Calu3 (cell line): ENCODE measurements at places on chromosomes 5 and 9. TPM values are rescaled to one million over a fixed set of nuclear protein-coding genes. Genes with fewer than 3 reads are reported as not detected.
A peak's percentile ranks its signal among the peaks of the same experiment; 100 is the strongest.

- no peak overlapping the region for H3K27ac ChIP-seq
- H3K36me3 ChIP-seq = no peaks in the 10 kb centered on the region
- H3K4me1 ChIP-seq = no peaks in the 10 kb centered on the region
- DNase-seq = no peak
- no peak overlapping the region for H3K4me3 ChIP-seq
Observed at GRCh38 chr9:1598270-1598669, 416.9 kb upstream of the SMARCA2 start.

GRCh38 chr9:137575364-137575715, 3.4 kb downstream of the DPH7 start:
- no peaks in the 10 kb centered on the region for H3K27me3 ChIP-seq
- H3K27ac ChIP-seq = no peak overlapping the region
- peaks cover 7% of the 10 kb centered on the region for H3K4me1 ChIP-seq
- no peak for DNase-seq
- no peak overlapping the region for H3K4me3 ChIP-seq
- peaks cover 49% of the 10 kb centered on the region for H3K36me3 ChIP-seq

DNA sequence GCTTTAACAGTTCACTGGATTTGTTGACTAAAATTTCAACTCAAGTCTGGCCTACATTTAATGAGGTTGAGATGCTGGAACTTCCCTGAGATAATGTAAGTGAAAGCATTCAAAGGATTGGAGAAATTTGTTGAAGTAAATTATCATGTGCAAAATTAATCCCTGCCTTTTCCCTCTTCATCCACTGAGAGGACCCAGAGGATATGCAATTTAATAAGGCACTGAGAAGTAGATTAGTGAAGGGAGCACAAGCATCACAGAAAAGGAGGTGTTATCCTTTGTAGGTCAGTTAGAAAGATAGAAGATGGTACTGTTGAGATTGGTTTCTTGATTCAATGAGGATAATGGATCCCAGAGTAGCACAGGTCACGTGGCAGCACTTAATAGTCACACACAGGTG, 42.6 kb upstream of the ANKRD31 start:
- H3K27me3 ChIP-seq = no peaks in the 10 kb centered on the region
- H3K27ac ChIP-seq = no peak overlapping the region
- peaks cover 8% of the 10 kb centered on the region for H3K4me1 ChIP-seq
- no peak overlapping the region for H3K4me3 ChIP-seq
- H3K36me3 ChIP-seq = no peaks in the 10 kb centered on the region

DNA sequence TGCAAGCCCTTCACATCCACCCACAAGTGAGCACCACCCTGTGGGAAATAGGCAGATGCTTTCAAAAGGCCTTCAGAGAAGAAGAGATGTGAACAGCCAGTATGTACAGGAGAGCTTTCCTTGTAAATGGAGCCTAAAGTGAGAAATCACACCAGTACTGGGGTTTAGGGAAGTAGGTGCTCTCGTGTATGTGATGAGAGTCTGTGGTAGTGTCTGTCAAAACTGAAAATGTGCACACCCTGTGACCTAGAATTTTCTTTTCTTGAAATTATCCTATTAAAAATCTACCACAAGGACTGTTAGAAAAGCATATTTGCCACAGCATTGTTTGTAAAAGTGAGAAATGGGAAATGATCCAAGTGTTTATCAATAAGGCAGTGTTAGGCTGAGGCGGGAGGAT, 16.6 kb downstream of the OTULINL start:
- no peaks in the 10 kb centered on the region for H3K36me3 ChIP-seq
- no peak for DNase-seq
- H3K4me1 ChIP-seq = no peaks in the 10 kb centered on the region

DNA sequence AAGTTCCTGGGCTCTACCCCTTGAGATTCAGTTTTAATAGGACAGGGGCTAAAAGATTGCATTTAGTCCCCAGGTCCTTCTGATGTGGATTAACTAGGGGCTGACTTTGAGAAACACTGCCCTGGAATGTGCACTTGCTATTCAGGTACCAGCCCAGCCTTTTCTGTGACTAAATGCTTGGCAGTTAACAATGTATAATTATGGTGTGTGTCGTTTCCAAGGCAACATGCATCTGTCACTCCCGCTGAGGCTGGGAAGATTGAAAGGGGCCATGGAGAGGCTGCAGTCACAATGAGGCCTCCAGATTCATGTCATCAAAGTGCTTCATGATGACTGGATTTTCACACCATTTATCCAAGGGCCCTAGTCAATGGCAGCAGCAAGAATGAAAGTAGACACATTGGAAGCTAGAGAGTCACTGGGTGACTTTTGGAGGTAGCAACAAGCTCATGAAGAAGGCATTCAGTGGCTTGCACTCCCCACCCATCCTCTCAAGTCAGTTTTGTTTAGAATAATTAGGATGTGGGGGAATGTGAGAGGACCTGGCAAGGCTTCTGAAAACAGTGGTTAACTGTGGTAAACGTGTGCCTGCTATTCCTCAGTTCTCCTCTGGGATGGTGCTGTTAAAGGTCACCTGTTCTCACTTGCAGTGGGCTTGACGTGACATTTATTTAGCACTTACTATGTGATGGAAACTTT, 28.3 kb downstream of the RAI14 start:
- H3K4me3 ChIP-seq = no peak overlapping the region
- peaks cover 22% of the 10 kb centered on the region for H3K36me3 ChIP-seq
- peaks cover 65% of the 10 kb centered on the region for H3K4me1 ChIP-seq
- no peaks in the 10 kb centered on the region for H3K27me3 ChIP-seq
- peak; percentile 56 for DNase-seq
- H3K27ac ChIP-seq = peak overlapping the region; percentile 93

GRCh38 chr9:116124472-116125040, 29.0 kb upstream of the PAPPA start:
- no peak for DNase-seq
- no peak overlapping the region for H3K4me3 ChIP-seq
- no peaks in the 10 kb centered on the region for H3K27me3 ChIP-seq
- no peak overlapping the region for H3K27ac ChIP-seq
- H3K4me1 ChIP-seq = no peaks in the 10 kb centered on the region
- H3K36me3 ChIP-seq = no peaks in the 10 kb centered on the region

DNA sequence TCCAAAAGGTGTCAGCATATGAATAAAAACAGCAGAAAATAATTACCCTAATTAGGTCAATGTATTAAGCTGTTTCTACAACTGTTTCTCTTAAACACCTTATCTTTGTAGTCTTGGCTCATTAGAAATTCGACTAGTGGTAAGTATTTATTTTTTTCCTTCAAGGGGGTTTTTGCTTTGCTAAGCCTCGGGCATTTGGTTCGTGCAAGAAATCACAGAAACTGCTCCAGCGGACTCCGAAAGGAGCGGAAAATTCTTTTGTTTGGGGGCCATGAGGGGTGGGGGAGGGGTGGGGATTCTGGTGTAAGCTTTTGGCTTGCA, 757 bp downstream of the ZBED3 start:
- H3K4me1 ChIP-seq = peaks cover 17% of the 10 kb centered on the region
- peaks cover 30% of the 10 kb centered on the region for H3K36me3 ChIP-seq
- no peak for DNase-seq
- H3K27ac ChIP-seq = peak overlapping the region; percentile 95

DNA sequence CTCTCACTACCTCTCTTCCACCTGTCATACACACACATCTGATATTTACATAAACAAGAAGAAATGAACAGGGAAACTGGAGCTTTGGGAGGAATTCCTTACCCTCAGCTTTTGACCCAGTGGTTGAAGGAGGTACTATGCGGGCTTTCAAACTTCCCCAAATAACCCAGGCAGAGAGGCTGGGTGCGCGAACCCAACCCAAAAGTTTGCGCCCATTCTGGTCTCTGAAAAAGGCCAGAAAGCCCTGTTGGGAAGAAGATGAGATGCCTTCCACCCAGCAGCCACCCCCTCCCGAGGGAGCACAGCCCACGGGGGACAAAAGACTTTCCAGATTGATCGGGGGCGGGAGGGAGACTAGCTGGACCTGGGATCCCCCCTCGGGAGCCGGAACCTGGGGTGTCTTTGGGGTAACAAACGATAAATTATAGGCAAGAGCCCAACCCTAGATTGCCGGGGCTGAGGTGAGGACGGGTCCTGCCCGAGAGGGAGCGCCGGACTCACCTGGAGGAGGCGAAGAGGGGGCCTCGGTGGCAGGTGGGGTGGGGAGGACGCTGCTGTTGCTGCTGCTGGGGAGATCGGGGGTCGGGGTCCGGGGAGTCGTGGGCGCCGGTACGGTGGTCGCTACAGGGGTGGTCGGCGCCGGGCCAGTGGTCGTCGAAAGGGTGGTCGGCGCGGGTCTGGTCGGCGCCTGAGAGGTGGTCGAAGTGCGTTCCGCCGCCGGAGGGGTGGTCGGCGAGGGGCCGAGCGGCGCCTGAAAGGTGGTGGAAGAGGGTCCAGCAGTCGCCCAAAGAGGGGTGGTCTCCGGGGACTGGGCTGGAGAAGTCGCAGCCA, 798 bp downstream of the MEGF9 start:
- H3K4me1 ChIP-seq = peaks cover 26% of the 10 kb centered on the region
- H3K36me3 ChIP-seq = peaks cover 21% of the 10 kb centered on the region
- H3K27ac ChIP-seq = peak overlapping the region; percentile 58

- H3K4me3 ChIP-seq = no peak overlapping the region
- H3K4me1 ChIP-seq = peaks cover 7% of the 10 kb centered on the region
- peak; percentile 34 for DNase-seq
- H3K27ac ChIP-seq = no peak overlapping the region
- no peaks in the 10 kb centered on the region for H3K36me3 ChIP-seq
Observed at GRCh38 chr5:10689391-10690081, 71.5 kb downstream of the DAP start.

GRCh38 chr5:179294131-179294780, 51.0 kb downstream of the ADAMTS2 start:
- no peaks in the 10 kb centered on the region for H3K4me1 ChIP-seq
- H3K27ac ChIP-seq = no peak overlapping the region
- H3K27me3 ChIP-seq = peaks cover 10% of the 10 kb centered on the region
- DNase-seq = no peak

DNA sequence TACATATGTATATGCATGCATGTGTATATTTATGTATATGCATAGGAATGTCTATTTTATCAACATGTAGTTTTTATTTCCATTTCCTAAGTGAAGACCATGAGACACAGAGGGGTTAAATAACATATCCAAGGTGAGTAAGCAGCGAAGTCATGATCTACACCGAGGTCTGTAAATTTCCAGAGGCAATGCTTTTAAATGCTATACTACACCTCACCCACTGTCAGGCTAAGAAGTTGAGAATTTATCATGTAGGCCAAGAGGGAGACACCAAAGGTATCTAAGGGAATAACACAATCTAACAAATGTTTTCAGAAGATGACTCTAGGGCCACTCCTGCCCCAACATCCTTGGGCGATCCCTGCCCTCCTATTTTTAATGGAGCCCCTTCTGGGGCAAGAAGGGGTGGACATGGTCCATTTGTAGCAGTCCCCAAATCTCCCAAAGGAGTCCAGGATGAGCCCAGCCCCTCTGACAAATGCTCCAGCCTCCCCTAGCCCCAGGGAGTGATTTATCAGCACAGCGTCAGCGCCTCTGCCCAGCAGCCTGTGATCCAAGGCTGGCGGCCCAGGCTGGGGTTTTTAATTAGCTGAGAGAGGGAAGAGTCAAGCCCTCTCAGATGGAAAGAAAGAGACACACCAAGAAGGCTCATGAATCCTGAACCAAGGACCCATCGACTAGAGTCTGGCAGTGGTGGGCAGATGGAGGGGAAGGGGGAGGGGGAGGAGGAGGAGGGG, 339.9 kb downstream of the ASTN2 start:
- H3K4me1 ChIP-seq = no peaks in the 10 kb centered on the region
- H3K27me3 ChIP-seq = no peaks in the 10 kb centered on the region
- DNase-seq = no peak

GRCh38 chr5:57595523-57595991, 112.9 kb upstream of the ACTBL2 start:
- H3K4me1 ChIP-seq = peaks cover 9% of the 10 kb centered on the region
- no peaks in the 10 kb centered on the region for H3K36me3 ChIP-seq
- no peak for DNase-seq
- H3K27ac ChIP-seq = no peak overlapping the region

DNA sequence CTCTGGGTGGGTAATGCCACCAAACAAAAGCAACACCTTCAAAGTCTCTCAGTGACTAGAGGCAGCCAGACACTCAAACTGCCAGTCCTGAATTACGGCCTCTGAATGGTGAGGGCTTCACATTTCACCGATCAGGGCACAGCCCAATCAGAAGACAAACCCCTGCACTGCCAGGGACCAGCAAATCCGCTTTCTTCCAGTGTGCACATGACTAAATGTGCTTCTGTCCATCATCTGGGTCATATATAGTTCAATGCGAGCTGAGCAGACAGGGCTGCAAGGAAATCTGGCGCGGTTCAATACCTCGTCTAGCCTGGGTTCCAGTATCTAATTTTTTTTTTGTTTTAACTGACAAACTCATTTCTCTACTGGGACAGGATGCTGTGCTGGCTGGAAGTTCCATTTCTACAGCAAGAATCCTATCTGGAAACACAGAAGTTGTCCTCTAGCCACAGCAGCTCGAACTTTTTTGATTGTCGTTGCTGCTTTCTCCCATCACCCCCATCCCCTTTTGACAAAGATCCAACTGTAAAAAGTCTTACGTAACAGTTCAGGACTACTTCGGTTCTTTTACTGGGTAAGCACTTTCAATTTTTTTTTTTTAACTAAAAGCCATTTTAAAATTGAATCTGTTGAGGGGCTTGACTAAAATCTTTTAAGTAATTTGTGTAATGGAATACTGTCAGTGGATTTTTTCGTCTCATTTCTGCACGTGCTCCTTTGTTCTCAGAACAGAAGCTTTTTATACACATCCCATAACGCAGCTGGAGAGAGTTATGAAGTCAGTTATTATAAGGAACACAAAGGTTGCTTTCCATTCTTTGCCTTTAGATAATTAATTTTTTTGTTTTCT, 112.7 kb downstream of the NR6A1 start:
- H3K27ac ChIP-seq = peak overlapping the region; percentile 99
- H3K36me3 ChIP-seq = peaks cover 25% of the 10 kb centered on the region
- peaks cover 9% of the 10 kb centered on the region for H3K4me1 ChIP-seq
- DNase-seq = peak; percentile 78

DNA sequence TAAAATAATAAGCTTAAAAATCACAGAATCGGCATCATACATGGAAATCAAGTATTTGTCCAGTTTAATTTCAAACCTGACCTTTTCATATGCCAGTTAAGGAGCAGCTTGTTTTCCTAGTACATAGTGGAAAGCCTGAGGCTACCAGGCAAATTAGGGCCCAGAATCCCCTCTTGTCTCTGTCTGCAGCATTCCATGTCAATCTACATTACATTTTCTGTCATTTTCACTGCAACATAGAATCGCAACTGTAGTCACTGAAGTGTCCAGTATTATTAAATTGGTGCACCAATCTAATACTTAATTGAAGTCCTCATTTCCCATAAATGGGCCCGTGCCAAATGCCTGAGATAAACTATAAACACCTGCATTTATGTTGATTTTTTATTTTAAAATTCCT, 1352.2 kb upstream of the ACO1 start:
- no peak overlapping the region for H3K4me3 ChIP-seq
- peaks cover 4% of the 10 kb centered on the region for H3K36me3 ChIP-seq
- H3K27ac ChIP-seq = no peak overlapping the region
- H3K4me1 ChIP-seq = peaks cover 13% of the 10 kb centered on the region
- no peaks in the 10 kb centered on the region for H3K27me3 ChIP-seq
- no peak for DNase-seq

GRCh38 chr5:77935506-77936364, 159.6 kb upstream of the TBCA start:
- no peak for DNase-seq
- peaks cover 41% of the 10 kb centered on the region for H3K27me3 ChIP-seq

- no peak for DNase-seq
- H3K4me1 ChIP-seq = no peaks in the 10 kb centered on the region
- no peak overlapping the region for H3K27ac ChIP-seq
- H3K36me3 ChIP-seq = no peaks in the 10 kb centered on the region
Observed at GRCh38 chr9:117672369-117672768, 31.8 kb upstream of the TLR4 start.

CCDC152 gene
- total RNA-seq = 15.7 and 16.3 TPM in 2 replicates

SERF1A gene
- total RNA-seq = 2.0 and 5.3 TPM in 2 replicates

FOXD4L6 gene
- 0.28 TPM in 1 of 2 replicates, not detected in the other for total RNA-seq

NIPAL4 gene
- total RNA-seq = 2.7 and 3.2 TPM in 2 replicates

RNF183 gene
- total RNA-seq = 0.76 and 1.5 TPM in 2 replicates

CMBL gene
- 12.9 and 17.0 TPM in 2 replicates for total RNA-seq

RFESD gene
- 1.8 and 2.9 TPM in 2 replicates for total RNA-seq

CTXN3 gene
- not detected in 2 replicates for total RNA-seq

PDLIM4 gene
- 15.4 and 20.8 TPM in 2 replicates for total RNA-seq
